Calu3 (cell line): ENCODE measurements at places on chromosomes 3 and 15. TPM values are rescaled to one million over a fixed set of nuclear protein-coding genes. Genes with fewer than 3 reads are reported as not detected.

ACP3 gene
- total RNA-seq = 3.8 and 5.8 TPM in 2 replicates

TMEM158 gene
- total RNA-seq = 2.2 and 2.5 TPM in 2 replicates

GRIP2 gene
- 0.27 TPM in 1 of 2 replicates, not detected in the other for total RNA-seq

GRAMD1C gene
- 5.0 and 6.3 TPM in 2 replicates for total RNA-seq

PDE8A gene
- 65.9 and 66.5 TPM in 2 replicates for total RNA-seq

PRR23A gene
- not detected in 2 replicates for total RNA-seq

FAM43A gene
- 1.8 and 2.9 TPM in 2 replicates for total RNA-seq

PDZRN3 gene
- total RNA-seq = not detected in 2 replicates

NR2E3 gene
- total RNA-seq = 0.49 and 0.83 TPM in 2 replicates

SCAANT1 gene
- not detected in 2 replicates for total RNA-seq

NUP210 gene
- 59.8 and 76.9 TPM in 2 replicates for total RNA-seq

NRROS gene
- total RNA-seq = 0.39 and 0.99 TPM in 2 replicates
